ENCODE measurements at places on chromosomes 6 and 20.

GRCh38 chr6:104281370-104281769 is 578.3 kb downstream of the HACE1 start:
- no peak for DNase-seq

GRCh38 chr6:16056263-16056870 is 72.5 kb upstream of the MYLIP start:
- peak; percentile 17 for DNase-seq

GRCh38 chr6:53615633-53616449 is 49.7 kb downstream of the KLHL31 start:
- DNase-seq: peak; percentile 14

GRCh38 chr6:122429323-122429722 is 29.9 kb downstream of the HSF2 start:
- no peak for DNase-seq

DNA sequence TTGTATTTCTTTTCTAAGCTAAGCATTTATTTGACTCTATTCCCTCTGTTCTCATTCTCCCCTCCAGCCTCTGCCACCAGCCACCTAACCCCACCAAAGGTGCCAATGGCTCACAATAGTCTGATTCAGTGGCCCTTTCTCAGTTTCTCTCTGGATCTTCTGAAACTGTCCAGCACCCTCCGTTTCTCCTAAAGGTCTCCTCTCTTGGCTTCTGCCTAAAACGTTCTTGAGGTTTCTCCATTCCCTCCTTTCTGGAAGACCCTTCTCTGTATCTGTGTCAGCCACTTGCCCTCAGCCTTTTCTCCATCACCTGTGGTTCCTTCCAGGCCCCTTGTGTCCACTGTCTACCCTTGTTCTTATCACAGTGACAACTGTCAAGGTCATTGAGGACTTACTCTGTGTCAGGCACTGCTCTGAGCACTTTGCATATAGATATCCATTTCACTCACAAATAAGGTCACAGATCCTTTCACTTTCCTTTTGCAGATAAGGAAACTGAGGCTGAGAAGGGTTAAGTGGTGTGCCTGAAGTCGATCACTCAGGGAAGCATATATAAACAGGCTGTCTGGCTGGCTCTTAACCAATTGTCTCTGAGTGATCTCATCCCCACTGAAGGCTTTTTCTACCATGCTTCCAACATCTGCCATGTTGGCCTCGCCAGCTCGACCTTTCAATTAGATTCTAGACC is 48.1 kb downstream of the FOXA2 start:
- DNase-seq: no peak

DNA sequence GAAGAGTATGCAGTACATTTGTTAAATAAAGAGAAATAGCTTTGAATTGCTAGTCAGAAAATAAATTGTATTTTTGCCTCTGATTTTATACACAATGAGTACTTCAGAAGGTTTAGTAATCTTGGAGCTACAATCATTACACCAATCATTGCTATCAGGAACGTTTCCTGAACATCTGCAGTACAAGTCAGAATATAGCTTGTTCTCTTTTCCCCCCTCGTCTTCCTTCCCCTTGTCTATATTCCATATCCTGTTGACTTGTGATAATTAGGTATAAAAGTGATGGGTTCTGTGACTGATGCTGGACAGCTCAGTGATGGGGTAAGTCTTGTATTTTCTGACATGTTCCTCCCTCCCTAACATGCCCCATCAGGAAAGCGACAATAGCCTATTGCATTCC is 94.0 kb downstream of the AHI1 start:
- DNase-seq: no peak

- no peak for DNase-seq
Observed at GRCh38 chr20:56985066-56985685, 281.3 kb downstream of the BMP7 start.

DNA sequence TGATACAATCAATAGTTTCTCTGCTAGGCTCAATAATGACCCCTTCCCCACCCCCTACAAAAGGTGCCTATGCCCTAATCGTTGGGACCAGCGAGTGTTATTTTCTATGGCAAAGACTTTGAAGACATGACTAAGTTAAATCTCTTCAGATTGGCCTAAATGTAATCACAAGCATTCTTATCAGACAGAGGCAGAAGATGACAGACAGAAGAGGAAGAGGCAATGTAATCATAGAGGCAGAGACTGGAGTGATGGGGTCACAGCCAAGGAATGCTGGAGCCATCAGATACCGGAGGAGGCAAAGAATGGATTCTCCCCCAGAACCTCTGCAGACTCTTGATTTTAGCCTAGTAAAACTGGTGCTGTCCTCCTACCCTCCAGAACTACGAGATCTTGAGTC is 159.3 kb downstream of the EDN1 start:
- no peak for DNase-seq

DNA sequence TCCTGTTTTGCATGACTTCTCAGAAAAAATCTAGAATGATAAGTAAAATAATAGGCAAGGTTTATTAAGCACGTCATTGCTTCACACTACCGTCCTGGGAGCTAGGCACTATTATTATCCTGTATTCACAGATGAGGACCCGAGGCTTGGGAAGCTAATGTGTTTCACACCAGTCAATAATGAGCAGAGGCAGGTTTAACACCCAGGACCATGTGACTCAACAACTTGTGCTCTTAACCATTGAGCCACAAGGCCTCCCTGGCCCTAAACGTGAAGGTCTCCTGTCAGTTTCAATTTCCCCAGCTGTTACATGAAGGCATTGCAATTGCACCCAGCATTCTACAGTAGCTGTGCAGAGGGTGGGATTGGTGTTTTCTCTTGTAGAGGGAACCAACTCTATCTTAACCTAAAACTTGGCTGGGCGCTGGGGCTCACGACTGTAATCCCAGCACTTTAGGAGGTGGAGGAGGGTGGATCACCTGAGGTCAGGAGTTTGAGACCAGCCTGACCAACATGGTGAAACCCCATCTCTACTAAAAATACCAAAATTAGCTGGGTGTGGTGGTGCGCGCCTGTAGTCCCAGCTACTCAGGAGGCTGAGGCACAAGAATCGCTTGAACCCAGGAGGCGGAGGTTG is 191.2 kb downstream of the BCAS1 start:
- no peak for DNase-seq

DNA sequence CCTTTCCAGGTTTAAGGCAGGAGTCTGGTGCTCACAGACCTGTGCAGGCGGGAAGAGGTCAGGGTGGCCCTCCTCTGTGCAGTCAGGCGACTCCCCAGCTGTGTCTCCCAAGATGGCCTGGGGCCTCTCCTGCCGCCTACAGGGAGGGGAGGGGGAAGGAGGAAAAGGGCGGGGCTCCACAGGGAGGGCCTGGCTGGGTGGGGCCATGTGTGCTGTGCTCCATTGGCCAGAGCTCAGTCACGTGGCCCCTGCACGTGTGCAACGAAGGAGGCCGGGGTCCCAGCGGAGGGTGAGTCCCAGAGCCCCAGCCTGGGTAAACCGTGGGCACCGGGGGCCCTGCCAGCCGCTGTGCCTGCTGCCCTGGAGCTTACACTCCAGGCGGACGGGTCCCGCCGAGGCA is 211.6 kb downstream of the ZDHHC14 start:
- DNase-seq: no peak

DNA sequence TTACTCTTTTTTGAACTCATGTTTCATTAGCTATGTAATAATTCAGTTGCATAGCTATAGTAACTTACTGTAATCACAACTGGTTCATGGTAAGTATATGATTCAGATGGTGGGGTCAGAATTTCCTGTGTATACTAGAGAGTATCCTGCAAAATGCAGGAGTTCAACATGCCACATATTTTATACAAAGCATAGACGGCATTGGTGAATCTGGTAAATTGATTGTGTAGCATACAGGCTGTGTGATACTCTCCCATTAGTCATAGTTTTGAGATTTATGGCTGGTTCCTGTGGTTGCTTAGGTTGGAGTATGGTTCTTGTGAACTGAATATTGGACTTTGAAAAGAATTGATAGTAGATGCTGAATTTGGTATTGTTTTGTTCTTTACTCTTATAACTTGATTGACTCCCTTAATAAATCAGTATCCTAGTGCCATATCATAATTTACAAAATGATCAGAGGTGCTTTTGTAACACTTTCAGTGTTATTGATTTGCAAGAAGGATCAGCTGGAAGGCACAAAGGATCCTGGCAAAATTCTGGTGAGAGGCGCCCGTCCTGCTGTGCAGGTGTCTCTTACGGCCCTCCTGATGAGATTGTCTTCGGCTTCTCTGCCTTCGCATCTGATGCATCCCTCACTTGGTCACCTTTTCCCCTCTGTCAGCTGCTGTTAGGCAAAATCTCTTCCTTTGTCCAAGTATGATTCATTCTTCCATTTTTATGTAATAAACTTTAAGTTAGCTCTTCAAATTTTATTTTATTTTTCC is 22.6 kb downstream of the SNX9 start:
- no peak for DNase-seq

DNA sequence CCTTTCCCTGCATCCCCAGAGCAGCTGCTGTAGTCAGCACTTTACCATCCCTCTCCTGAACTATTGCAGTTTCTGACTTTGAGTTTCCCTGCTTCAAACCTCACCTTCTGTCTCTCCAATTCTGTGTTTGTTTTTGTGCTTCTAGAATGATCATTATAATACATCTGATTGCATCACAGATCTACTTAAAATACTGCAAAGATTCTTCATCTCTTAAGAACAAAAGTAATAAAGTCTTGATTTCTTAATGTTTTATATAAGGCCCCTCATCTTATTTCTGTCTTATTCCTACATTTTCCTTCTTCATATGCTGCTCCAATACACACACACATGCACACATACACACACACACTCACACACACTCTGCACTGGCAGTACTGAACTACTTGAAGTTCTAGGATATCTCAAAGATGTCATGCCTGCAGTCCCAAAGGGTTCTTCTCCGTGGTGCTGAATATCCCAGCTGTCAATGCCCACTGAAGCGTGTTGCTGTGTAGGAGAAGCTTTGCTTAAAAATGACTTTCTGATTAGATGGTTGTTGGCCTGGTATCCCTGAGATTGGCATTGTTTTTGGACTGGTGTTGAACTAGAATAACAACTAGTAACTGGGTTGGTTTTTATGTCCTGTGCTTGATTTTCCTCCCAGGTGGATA is 97.2 kb downstream of the MAP3K4 start:
- DNase-seq: no peak

- DNase-seq: no peak
Observed at GRCh38 chr6:25377664-25378063, 98.5 kb downstream of the CARMIL1 start.

GRCh38 chr6:25277386-25277785 is 1.8 kb upstream of the CARMIL1 start:
- no peak for DNase-seq

GRCh38 chr6:11584244-11584643 is 46.7 kb downstream of the TMEM170B start:
- peak; percentile 14 for DNase-seq

DNA sequence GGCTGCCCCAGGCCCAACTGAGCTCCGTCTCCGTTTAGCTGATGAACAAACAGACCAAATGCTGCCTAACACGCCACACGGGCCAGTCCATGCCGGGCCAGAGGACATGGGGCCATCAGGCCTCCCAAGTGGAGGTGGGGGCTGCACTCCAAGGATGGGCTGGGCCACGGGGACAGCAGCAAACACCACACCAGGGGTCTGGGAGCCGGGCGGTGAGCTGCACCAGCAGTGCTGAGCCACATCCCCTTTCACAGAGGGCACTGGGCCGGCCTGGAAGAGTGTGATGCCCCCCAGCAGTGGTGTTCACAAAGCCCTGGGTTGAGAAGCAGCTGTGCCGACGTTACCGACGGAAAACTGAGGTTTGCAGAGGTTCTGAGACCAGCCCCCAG is 2.7 kb downstream of the KCNQ2 start:
- no peak for DNase-seq

DNA sequence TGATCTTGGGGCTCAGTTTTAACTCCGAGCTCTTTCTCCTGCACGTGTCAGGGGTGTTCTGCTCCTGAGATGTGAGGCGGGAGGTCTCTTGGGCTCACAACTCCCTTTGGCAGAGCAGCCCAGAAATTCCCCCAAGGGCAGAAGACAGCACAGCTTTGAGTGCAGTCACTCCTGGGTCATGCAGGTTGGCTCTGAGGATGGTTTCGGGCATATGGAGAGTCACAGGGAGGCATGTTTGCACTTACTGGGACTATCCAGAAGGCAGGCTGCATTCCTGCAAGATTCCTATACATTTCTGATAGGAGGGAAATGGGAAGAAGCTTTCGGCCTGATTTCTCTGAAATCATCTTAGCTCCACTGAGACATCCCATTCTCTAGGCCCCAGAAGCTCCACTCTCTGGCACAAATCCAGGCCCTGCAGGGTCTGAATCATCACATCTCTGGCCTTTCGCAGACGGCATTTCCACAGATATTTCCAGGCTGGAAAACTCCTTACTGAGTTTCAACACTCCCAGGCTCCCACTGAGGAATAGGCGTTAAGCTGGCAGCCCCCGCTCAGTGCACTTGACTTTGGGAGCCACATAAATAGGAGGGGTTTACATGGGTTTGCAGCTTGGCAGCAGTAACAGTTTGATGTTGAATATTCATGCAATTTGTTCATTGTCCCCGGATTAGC is 39.7 kb downstream of the AGPAT4 start:
- DNase-seq: peak; percentile 91

- DNase-seq: peak; percentile 80
Observed at GRCh38 chr6:35955071-35955470, 34.2 kb upstream of the SRPK1 start.

DNA sequence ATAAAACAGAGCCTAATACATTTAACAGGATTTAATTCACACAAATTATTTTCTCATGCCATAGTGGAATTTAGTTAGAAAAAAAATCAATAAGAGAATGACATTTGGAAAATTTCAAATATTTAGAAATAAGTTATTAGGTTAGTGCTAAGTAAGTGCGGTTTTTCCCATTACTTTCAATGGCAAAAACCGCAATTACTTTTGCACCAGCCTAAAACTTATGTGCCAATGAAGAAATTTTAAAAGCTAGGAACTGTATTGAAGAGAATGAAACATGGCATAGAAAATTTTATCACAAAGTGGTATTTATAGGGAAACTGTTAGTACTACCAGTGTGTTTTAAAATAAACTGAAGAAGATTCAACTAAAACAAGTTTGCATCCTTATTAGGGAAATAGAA is 228.3 kb upstream of the FKBP1C start:
- DNase-seq: no peak

DNA sequence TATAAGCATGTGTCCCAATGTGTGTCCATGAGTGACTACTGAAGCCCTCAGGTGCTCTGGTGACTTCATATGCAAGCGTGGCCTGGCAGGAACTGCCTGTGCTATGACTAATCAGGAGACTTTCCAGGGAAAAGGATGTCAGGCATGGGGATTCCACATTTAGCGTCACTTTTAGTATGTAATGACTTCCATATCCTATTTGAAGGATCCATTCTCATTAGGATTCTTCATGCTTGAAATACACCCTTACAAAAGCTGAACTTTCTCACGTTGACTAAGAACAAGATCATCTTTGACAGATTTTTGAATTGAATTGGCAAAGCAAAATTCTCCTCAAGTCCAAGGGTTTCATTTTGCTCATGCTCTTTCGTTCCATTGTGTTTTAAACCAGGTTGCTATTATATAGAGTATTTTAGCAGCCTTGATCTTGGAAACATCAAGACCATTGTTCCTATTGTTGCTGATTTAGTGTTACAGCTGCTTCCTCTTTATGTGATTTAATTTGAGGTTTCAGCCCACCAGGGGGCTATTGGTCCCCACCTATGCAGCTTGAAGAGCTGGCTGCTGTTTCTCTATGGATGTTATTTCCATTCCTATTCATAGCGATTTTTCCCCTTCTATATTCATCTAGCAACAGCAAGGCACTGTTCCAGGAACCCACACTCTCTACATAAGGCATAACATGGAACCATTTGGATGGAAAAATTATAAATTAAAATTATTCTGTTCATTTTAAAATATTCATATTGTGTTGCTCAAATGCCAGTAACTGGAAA is 418.6 kb downstream of the CDKAL1 start:
- peak; percentile 34 for DNase-seq
